ENCODE measurements at places on chromosomes 6 and 20. TPM values are rescaled to one million over a fixed set of nuclear protein-coding genes. Genes with fewer than 3 reads are reported as not detected.

The ABCC10 gene
- total RNA-seq = 17.1 TPM

The NOTCH4 gene
- total RNA-seq = 48.1 TPM

The DDX43 gene
- 3.0 TPM for total RNA-seq

- no peaks in the 10 kb centered on the region for H3K36me3 ChIP-seq
- H3K4me3 ChIP-seq = no peak overlapping the region
- no peak overlapping the region for H3K27ac ChIP-seq
- H3K27me3 ChIP-seq = no peaks in the 10 kb centered on the region
- peak; percentile 46 for DNase-seq
Measured at GRCh38 chr20:13119583-13119982, 101.5 kb upstream of the ISM1 start.

DNA sequence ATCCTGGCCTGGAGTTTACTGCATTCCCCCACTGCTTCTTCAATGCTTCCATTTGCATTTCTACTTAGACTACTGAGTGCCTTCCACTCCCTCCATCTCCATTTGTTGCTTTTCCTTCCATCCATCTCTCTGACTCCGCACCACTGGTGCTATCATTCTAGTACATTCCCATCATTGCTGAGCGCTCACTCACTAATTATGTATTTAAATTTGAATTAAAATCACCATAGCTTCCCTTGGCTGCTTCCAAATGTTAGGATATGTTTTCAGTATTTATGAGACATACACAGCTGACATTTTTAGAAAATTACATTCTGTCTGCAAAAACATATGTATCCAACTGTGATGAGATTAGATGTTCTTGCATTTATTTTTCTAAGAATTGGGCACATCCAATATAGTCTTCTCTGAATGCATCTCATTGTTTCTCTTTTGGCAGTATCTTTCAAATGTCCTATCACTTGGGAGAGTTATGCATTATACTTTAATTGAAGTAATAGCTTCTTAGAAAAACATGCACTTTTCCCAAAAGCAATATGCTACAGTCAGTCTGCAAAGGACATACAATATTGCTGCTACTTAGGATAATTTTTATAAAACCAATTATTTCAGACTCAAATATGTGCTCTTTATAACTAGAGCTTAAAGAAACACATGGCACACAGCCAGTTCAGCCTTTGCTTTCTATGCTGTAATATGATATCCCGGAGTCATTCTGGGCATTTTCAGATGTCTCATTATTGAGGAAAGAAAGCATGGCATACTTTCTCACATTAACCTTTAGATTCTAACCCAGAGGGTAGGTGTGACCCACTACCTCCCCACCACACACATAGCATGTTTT lies 12.1 kb upstream of the COL21A1 start:
- H3K27ac ChIP-seq = no peak overlapping the region
- H3K36me3 ChIP-seq = no peaks in the 10 kb centered on the region
- no peaks in the 10 kb centered on the region for H3K4me1 ChIP-seq

- no peak overlapping the region for H3K27ac ChIP-seq
- peaks cover 4% of the 10 kb centered on the region for H3K36me3 ChIP-seq
- no peaks in the 10 kb centered on the region for H3K27me3 ChIP-seq
- H3K4me1 ChIP-seq = no peaks in the 10 kb centered on the region
- DNase-seq = no peak
- no peak overlapping the region for H3K4me3 ChIP-seq
Measured at GRCh38 chr6:7406743-7407142, 17.1 kb downstream of the RIOK1 start.

GRCh38 chr20:36234771-36235320 lies 1.4 kb upstream of the AAR2 start:
- H3K27me3 ChIP-seq = no peaks in the 10 kb centered on the region
- peaks cover 27% of the 10 kb centered on the region for H3K4me1 ChIP-seq
- no peak overlapping the region for H3K27ac ChIP-seq
- DNase-seq = no peak
- no peak overlapping the region for H3K4me3 ChIP-seq
- no peaks in the 10 kb centered on the region for H3K36me3 ChIP-seq

GRCh38 chr6:46221222-46221793 lies 50.5 kb upstream of the ENPP5 start:
- DNase-seq = no peak
- no peaks in the 10 kb centered on the region for H3K27me3 ChIP-seq
- no peak overlapping the region for H3K4me3 ChIP-seq

GRCh38 chr6:53986165-53986720 lies 125.0 kb upstream of the MLIP start:
- H3K27ac ChIP-seq = no peak overlapping the region
- H3K4me3 ChIP-seq = no peak overlapping the region
- no peaks in the 10 kb centered on the region for H3K36me3 ChIP-seq
- peak; percentile 45 for DNase-seq

- H3K27me3 ChIP-seq = no peaks in the 10 kb centered on the region
- no peak overlapping the region for H3K4me3 ChIP-seq
- H3K4me1 ChIP-seq = no peaks in the 10 kb centered on the region
- no peaks in the 10 kb centered on the region for H3K36me3 ChIP-seq
- DNase-seq = no peak
Measured at GRCh38 chr6:9292975-9293374, 857.6 kb upstream of the SLC35B3 start.

GRCh38 chr6:84282550-84282949 lies 55.1 kb upstream of the CEP162 start:
- H3K27me3 ChIP-seq = no peaks in the 10 kb centered on the region
- no peaks in the 10 kb centered on the region for H3K4me1 ChIP-seq
- DNase-seq = no peak
- H3K4me3 ChIP-seq = no peak overlapping the region
- H3K36me3 ChIP-seq = no peaks in the 10 kb centered on the region

DNA sequence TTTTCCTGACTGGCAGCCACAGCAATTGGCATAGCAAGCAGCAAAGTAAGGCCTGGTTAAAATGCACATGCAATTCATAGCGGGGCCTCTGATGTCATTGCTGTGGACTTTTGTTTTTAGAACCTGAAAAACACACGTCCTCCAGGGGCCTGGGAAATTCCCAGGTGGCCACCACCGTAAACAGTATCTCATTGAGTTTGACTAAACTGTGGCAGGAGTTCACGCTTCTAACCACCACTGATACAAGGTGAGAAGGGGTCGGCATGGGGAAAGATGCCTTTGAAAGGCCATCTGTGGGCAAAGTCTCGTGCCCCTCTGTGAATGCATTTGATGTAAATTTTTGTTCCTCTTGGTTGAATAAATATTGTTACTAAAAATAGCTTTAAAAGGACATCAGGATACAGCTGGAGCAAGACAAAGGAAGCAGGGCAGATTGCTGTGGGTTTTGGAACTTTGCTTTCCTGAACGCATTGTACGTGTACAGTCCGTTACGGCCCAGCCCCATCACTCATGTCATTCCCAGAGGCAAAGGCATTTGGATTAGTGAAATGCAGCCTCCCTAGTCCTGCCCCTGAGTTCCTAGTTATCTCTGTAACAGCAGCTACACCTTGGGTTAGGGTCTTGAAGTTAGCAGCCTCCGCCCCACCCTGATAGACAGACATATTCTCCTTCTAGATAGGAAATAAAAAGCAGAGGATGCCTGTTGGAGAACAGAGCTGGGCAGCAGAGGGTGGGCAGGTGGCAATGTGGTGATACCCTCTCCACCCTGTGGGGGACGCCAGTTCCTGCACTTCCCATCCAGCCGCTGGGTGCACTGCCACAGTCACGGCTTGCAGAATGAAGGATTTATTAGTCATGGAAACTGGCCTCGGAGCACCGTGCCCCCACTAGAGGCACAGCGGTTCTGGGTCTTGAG lies 80.3 kb downstream of the ZDHHC14 start:
- H3K4me3 ChIP-seq = no peak overlapping the region
- peak overlapping the region; percentile 76 for H3K27ac ChIP-seq
- DNase-seq = peak; percentile 81
- H3K27me3 ChIP-seq = no peaks in the 10 kb centered on the region

GRCh38 chr20:43938017-43938655 lies 23.5 kb downstream of the TOX2 start:
- no peaks in the 10 kb centered on the region for H3K27me3 ChIP-seq
- H3K4me1 ChIP-seq = peaks cover 15% of the 10 kb centered on the region
- no peak overlapping the region for H3K27ac ChIP-seq
- H3K36me3 ChIP-seq = no peaks in the 10 kb centered on the region

- no peaks in the 10 kb centered on the region for H3K27me3 ChIP-seq
- H3K4me3 ChIP-seq = no peak overlapping the region
- no peaks in the 10 kb centered on the region for H3K4me1 ChIP-seq
- H3K36me3 ChIP-seq = no peaks in the 10 kb centered on the region
- no peak for DNase-seq
Measured at GRCh38 chr6:48667797-48668196, 556.8 kb upstream of the PTCHD4 start.

All from body of pancreas (tissue), 4 donors.